Stimulated activated CD4-positive, alpha-beta T cell treated with anti-CD3 and anti-CD28 coated beads, Interleukin-1b, Interleukin-23, amount 100 ng/mL, for 1 hour (primary cell): ENCODE measurements at places on chromosomes 1 and 21.

GRCh38 chr1:206635978-206636345 is 626 bp downstream of the DYRK3 start:
- no peak for DNase-seq

DNA sequence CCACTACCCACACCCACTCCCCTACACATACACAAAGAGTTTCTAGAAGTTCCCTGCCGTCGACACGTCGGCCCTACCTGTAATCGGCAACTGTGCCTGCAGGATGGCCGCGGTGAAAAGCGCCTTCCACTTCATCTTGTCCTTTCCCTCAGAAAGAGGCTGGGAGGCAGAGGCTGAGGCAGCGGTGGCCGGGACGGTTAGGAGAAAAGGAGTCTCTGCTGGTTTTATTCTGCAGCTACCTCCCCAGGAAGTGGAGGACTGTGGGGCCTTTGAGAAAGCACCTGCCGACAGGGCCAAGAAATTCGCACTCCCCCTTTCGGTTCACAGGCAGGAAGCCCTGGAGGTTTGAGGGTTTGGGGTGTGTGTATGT is at the start of gene CD247:
CD247 (minus strand) TSS at position 199 of the 370 bp plus-strand sequence; CDS start at position 135, 64 bp downstream.
- peak; percentile 54 for DNase-seq

DNA sequence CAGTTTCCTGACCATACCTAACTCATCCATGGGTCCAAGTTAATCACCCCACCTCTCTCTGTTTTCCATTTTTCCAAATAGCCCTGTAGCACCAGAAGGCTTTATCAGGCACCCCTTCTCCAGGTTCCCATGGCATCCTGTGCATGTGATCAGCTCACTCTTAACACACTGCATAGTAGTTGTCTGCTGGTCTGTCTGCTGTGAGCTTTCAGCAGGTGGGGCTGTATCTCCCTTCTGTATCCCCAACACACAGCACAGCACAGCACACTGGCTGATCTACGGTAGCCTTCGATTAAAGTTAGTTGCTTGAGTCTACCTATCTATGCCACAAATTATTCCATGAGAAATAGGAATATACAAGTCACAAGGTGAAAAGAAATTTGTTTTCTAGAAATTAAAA is 54.3 kb upstream of the C1orf198 start:
- no peak for DNase-seq

DNA sequence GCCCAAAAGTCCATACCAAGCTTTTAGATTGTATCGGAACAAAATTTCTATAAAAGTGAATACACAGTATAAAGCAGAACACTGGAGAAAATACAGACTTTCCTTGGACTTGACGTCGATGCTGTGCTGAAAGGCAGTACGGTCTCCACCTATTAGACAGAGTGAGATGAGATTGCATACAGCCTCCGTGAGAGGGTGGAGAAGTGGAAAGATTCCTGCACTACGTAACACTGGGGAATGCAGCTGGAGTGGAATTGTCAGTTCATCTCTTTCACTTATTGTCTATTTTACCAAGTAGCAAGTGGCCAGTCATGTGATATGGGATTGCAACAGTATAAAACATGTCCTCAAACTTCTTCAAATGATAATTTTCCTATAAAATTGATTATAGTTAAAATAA is 209.5 kb downstream of the ZP4 start:
- DNase-seq = no peak

- DNase-seq = no peak
These were observed 123.6 kb downstream of the PEX14 start for GRCh38 chr1:10598389-10598702.

DNA sequence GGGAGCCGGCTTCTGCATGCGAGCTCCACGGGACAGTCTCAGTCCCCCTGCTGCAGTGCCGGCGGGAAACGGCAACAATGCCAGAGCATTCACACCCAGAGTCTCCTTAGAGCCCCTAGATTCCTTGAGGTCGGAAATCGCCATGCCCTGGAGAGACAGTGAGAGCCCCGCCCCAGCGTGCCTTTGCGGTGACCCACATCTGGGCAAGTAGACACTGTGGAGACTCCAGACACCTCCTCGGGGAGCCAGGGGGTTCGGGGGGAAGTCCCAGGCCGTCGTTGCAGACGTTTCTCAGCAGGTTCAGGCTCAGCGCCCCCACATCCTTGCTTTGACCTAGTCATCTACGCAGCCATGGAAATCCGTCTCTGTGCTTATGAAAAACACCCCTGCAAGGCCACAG is 81.3 kb upstream of the ARHGEF16 start:
- no peak for DNase-seq

DNA sequence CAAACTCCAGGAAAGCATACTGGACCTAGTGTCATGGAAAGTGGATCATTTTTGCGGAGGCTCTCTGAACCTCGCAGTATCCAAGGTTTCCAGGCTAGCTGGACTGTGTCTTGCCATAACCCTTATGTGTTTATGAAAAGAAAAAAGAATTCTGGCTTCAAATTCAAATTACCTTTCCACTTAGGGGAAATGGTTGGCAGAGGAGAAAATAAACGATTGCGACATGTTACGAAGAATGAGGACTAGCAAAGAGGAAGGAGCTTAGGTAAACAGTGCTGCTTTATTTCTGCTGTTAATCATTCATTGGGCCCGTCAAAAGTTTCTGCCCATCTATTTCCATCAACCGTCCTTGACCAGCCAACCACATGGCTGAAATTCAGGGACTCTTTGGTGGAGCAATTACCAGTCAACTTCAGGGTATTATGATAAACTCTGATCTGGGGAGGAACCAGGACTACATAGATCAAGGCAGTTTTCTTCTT is at the start of gene C4BPA:
C4BPA (plus strand) TSS at position 342 of the 482 bp plus-strand sequence. CDS start 8,793 bp downstream, outside the sequence.
- no peak for DNase-seq

GRCh38 chr1:215529111-215529510 is 38.0 kb upstream of the KCTD3 start:
- DNase-seq = no peak

GRCh38 chr1:22876359-22877111 is 96.1 kb downstream of the LACTBL1 start:
- no peak for DNase-seq

DNA sequence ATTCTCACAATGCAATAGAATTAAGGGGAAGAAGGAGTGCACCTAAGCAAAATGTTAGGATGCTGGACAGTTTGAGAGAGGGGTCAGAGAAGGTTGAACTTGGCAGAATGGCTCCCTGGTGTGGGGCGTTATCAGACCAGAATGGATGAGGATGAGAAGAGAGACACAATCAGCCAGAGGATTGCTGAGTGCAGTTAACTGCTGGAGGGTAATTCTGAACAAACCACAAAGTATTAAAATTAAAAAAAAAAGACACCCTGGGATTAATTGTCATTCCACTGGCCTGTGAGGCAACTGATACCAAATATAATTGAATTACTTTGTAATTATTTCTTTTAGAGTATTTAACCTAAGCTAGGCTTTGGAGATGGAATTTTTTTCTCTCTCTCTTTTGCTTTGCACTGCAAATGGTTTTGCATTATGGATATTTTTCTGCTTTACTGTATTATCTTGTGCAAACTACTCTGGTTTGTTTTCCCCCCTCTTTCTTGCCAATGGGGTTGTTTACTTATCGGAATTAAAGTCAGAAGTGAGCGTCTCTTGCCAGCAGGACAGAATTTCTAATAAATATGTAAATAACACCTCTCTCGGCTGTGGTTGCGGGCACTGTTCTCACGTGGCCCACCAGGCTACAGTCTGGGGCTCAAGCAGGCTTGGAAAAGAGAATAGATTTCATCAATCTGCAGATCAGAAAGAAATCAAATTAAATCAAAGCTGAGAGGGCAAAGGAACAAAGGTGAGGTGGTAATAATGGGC is 572.9 kb upstream of the CAMK1G start:
- DNase-seq = no peak

DNA sequence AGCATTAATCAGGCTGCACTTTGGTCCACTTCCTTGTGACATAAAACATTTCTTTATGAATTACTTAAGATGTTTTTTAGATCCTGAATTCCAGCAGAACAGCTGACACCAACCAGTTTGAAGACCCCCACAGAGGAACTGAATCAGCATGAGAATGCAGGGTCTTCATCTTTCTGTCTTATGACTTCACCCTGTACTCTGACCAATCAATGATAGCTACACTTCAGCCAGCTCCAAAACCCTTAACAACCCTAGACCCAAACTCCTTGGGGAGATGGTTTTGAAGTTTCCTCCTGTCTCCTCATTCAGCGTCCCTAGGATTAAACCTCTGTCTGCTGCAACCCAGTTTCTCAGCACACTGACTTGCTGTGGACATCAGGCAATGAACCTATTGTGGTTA is 175.0 kb downstream of the CTH start:
- DNase-seq = no peak

DNA sequence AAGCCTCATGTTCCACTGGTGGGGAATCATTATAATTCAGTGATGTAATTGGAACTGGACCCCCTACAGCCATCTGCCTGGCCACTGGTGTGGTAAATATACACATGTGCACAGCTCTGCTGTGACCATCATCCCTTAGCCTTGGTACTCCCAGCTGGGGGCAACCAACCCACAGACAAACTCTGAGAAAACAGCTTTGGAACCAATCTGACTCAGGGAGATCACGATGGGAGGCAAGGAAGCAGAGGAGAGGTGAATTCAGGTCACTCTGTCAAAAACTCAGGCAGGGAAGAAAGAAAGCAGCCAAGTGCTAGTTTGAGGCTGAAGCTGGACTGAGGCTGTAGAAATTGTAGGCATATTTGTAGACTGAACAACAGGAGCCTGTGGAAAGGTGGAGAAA is 197.8 kb upstream of the GALNT2 start:
- DNase-seq = no peak

GRCh38 chr1:81852961-81853360 is 52.2 kb downstream of the ADGRL2 start:
- no peak for DNase-seq

DNA sequence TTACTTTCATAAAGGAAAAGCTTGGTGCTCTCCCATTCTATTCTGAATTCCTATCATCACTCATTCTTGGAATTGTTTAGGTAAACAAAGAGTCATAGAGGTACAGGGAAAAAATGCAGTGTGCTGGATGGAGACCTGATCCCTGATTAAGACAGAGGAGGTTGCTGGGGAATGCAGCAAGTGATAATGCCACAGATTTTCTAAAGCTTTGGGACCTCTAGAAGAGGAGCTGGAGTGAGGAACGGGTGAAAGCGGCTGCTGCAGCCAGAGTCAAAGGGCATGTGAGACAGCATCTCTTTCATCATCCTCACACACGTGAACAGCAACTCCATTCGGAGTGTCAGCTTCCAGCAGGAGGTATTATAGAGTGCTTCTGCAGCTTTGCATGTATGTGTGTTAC is 54.9 kb upstream of the DIPK1A start:
- no peak for DNase-seq

DNA sequence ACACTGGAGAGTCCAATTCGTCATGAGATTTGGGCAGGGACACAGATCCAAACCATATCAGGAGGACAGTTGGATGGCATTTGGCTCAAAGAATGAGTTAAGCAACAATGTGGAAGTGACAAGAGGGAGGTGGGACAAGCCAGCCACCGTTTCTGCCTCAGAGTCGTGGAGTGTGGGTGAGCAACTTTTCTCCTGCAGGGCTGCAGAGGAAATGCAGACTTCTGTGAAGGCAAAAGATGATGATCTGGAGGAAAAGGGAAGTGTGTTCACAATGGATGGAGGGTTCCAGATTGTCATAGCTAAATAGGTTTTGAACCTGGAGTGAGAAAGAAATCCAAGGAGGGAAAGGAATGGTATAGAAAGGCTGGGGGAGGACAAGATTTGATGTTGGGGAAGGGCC is 16.4 kb upstream of the KANK4 start:
- no peak for DNase-seq

DNA sequence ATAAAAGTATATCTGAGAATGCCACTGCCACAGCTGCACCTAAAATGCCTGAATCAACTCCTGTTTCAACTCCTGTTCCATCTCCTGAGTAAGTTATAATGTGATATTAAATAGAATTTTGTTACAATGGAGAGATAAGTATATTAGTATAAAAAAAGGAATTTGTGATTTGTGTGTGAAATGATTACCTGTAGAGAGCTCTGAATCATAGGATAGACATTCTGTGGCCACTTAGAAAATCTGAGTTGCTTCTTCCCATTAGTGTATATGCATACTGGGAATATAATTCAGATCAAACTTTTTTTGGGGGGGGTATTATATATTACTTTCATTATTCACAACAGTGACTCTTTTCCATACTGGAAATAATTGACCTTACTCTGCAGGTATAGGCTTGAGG is 52.9 kb downstream of the SUCO start:
- no peak for DNase-seq

- DNase-seq = no peak
These were observed 5.7 kb upstream of the ADGRB2 start for GRCh38 chr1:31769720-31770390.

GRCh38 chr1:1371746-1372711 is 3.0 kb downstream of the AURKAIP1 start:
- DNase-seq = peak; percentile 34

DNA sequence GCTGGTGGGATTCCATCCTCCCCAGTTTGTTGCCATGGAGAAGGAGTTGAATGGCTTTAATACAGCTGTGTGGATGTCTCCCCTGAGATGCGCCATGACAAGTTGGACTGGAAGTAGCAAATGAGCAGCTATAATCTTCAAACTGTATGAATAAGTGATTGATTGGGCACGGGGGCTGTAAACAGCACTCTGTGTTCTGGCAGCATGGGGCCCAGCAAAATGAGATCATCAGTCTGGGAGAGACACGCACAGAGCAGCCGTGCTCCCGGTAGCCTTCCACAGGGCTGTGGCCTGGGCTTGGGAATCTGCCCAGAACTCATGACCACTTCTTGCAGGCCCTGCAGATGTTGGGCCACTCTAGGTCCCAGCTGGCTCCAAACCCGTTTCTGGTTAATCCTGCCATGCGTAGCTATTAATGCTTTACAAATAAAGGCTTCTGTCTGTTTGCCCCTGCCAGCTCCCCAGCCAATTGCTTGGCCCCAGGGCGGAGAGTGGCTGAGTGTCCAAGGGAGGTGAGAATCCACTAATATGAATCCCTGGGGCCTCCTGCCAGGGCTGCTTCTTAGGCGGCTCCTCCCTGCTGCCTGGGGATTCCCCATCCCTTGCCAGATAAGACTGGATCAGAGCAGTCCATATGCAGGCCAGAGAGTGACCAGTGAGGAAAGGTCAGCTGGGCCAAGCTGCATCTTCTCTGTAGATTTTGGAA is 642.9 kb downstream of the AJAP1 start:
- no peak for DNase-seq

GRCh38 chr1:34906756-34907155 is 22.7 kb downstream of the DLGAP3 start:
- no peak for DNase-seq
